ENCODE measurements at places on chromosomes 1 and 21. TPM values are rescaled to one million over a fixed set of nuclear protein-coding genes. Genes with fewer than 3 reads are reported as not detected.
A peak's percentile ranks its signal among the peaks of the same experiment; 100 is the strongest.

DNA sequence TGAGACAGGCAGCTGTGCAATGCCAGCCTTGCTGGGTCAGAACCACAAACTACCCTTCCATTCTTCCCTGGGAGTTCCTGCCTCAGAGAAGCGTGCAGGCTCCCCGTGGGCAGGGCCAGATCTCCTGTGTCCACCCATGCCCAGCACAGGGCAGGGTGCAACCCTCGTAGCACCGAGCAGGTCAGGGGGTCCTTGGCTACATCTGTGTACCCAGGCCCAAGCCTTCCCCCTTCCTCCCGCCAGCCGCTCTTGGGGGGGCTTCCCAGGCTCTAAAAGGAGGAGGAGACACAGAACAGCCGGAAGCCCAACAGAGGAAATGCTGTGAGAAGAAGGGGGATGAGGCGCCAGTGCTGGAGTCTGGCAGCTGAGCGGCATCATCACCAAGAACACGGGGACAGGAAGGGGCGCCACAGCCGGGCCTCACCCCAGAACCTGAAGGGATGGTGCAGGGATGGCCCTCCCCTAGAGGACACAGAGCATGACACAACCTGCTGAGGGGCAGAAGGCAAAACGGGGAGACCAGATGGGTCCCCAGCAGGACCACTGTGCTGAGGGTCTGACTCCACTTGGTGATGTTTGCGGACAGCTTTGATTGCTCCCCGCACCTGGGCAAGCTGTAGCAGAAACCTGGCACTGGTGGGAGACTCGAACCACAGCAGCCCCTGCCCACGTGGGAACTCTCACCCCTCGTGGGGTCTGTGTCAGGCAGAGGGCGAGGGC is 233.2 kb downstream of the NPHP4 start:
- DNase-seq: no peak

GRCh38 chr1:180123463-180123936 is 31.2 kb upstream of the QSOX1 start:
- no peak for DNase-seq

DNA sequence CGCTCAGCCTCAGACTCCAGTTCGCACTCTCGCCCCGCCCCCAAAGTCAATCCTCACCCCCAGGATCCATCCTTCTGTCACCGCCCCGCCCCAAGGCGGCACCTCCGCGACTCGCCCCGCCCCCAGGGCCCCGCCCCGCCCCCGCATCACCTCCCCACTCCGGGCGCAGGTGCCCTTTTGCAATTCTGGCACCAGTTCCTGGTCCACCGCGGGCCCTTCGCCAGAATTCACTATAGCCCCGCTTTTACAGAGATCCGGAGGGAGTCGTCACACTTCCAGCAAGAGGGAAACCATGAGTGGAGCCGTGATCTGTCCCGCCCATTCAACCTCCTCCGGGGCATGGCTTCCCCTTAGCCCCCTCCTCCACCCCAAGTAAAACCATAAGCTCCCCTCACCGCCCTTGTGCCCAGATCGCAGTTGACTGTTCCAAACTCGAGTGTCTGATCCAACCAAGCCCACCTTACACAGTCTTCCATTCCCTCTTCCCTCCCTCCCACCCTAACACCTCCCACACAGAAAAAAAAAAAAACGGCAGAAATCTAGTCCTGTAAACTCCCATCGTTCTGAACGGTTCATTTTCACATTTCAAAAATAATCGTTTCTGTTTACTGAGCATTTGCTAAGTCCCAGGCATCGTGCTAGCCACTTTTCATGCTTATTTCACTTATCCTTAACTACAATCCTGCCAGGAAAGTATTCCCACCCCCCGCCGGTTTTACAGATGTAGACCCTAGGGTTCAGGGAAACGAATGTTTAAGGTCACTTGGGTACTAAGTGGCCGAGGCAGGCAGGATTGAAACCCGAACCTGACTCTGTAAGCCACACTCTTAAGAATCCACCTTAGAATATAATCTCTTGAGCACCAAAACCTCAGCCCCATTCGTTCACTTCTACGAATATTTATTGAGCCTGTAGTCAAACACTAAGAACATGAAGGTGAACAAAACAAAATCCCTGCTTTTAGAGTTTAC is 1.3 kb upstream of the DNAJC16 start:
- DNase-seq: peak; percentile 78

DNA sequence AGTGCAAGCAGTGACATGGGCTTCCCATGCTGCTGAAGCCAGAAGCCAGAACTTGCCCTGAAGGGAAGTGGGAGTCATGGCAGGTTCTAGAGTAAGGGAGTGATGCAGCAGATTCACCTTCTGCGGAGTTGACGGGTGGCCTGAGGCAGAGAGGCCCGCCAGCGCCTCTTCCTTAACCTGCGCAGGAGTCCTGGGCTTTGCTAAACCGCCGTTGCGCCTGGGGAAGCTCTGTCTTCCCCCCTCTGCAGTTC is 67.3 kb downstream of the OBSCN start:
- DNase-seq: no peak

GRCh38 chr1:212289262-212290077 is 4.3 kb downstream of the PPP2R5A start:
- DNase-seq: no peak

DNA sequence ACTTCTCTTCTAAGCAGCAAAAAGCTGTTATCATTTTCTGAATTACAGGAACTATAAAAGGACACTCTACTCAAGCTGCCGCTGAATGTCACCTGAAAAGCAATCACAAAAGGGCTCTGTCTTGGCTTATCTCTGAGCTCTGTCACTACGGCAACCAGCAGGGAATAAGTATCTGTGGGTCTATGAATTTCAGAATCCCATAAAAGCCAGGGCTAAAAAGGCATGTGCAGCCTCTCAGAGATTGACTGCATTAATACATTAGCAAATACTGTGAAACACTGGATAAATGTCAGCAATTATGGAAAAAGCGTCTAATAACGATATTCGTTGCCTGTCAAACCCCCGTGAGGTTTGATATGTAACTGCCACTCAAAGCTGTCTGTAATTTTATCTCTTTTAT is 210.2 kb upstream of the DMRTA2 start:
- no peak for DNase-seq

DNA sequence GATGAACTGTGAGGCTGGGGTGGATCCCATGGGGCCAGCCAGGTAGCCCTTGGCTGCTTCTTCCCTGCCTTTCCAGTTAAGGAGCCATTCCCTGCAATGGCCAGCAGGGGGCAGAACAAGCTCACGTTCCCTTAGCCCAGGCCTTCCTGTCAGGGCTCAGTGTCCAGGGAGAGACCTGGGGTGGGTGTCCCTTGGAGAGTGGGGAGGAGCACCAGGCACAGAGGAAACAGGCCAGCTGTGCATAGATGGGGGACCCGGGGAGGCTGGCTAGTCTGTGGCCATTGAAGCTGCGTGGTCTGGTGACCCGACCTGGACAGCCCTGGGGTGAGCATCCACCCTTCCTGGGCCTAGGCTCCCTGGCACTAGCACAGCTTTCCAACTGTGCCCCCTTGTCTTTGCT is 13.2 kb upstream of the EPS8L3 start:
- no peak for DNase-seq

GRCh38 chr1:212313616-212314015 is 28.4 kb downstream of the PPP2R5A start:
- no peak for DNase-seq

- DNase-seq: no peak
Measured at GRCh38 chr21:24428591-24429199, 1178.6 kb downstream of the MRPL39 start.

GRCh38 chr21:29238053-29238966 is 60.4 kb upstream of the BACH1 start:
- no peak for DNase-seq

DNA sequence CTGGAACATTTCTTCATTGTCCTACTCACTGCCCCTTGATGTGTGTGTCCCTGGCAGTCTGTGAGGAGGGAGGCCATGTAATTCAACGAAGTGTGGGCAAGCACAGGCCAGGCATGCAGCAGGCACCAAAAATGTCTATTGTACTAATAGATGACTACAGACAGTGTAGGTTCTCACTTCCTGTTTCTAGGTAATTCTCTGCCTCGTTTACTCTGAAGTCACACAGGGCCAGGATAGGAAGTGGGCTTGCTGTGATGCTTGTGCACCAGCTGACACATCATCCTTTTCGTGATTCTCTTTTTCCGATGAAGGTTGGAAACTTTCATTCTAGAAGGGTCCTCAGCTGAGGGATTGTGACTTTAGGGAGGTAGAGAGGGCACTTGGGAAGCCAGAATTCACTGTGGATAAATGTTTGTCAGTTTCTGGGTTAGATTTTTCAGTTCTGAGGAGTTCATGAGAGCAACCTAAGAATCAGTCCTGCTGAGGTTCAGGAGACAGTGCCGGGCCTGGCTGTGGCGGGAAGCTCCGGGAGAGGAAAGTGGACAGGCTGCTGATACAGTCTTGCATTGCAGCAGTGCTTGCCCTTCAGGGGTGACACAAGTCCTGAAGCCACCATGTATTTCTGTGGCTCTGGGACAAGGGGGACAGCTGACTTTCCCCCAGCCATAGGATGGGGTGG is 4.3 kb upstream of the CSF1 start:
- no peak for DNase-seq

- no peak for DNase-seq
Measured at GRCh38 chr1:175678471-175678870, 64.9 kb downstream of the TNR start.

DNA sequence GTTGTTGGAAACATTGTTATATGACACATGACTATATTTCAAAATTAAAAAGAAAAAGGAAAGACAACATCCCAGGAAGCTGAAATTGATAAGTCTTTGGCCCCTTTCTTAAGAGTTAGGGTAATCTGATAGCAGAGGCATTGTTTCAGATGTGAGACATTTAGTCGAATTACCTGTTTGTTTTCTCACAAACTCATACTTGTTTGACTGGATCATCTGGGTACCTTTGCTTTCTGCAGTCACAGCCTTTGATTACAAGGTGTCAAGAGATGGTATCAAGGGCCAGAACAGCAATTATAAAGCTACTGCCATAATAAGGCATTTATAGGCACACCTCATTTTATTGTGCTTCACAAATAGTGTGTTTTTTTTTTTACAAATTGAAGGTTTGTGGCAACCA is 136.3 kb downstream of the DUSP10 start:
- DNase-seq: no peak

DNA sequence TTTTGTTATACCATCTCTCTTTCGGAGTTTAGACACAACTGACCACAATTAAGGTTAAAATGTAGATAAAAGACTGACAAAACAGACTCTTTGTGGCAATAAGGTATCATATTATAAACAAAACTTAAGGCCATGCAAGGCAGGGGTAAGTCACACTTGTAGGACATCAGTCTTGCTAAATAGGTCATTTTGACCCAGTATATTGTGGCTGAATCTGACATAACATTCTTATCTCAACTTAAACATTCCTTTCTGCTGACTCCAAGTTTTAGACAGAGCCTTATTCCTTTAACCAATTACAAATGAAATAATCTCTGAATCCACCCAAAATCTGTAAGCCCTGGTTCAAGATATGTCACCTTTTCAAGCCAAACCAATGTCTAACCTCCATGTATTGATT is 733.4 kb upstream of the B3GALT2 start:
- DNase-seq: no peak

DNA sequence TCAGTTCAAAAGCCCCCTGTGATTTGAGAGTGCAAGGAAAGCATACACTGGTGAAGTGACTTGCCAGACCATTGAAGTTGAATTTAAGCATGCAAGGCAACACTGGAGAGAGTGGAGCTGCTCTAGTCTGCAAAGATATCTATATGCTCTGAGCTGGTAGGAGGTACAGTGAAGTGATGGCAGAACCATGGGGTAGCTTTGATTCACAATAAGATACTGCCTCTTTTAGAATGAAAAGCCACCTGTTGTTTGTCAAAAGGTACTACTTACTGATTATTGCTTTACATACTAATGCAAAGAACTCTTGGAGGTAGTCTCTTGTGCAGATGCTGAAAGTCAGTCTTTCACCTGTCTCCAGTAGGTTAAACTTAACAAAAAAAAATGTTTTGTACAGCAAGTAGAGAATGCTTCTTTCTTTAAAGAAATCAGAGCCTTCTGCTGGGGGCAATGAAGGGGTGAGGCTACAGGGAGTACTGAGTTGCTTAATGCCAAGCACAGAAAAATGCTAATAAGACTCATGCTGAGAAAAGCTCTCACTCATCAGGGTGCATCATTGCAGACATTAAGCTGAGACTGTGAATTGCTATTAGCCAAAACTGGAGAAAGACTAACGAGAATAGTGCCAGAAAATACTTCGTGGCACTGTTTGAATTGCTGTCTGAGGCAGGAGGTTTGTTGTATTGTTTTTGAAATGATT is 1150.5 kb upstream of the TMPRSS15 start:
- DNase-seq: no peak

- DNase-seq: no peak
Measured at GRCh38 chr1:20712215-20712577, 5.6 kb downstream of the KIF17 start.

DNA sequence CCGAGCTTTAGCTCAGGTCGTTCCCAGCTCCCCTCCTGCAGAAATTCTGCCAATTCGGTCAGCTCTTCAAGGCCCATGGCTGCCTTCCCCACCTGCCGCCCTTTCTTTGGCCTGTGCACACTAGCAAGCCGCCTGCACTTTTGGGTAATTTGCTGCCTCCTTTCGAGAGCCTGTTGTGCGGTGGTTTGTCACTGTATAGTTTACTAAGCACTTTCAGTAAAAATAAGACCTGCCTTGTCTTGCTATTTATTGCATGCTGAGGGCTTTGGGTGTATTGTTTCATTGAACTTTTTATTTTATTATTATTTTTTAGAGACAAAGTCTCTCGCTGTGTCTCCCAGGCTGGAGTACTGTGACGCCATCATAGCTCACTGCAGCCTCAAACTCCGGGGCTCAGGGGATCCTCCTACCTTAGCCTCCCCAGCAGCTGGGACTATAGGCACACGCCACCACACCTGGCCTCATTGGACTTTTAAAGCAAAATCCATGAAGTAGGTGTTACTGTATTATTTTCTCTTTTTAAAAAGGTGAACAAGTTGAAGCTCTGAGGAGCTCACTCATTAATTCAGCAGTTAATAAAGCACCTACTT is 1.1 kb upstream of the FABP3 start:
- no peak for DNase-seq

GRCh38 chr21:42754270-42754933 is 101.0 kb downstream of the PDE9A start:
- DNase-seq: no peak

DNA sequence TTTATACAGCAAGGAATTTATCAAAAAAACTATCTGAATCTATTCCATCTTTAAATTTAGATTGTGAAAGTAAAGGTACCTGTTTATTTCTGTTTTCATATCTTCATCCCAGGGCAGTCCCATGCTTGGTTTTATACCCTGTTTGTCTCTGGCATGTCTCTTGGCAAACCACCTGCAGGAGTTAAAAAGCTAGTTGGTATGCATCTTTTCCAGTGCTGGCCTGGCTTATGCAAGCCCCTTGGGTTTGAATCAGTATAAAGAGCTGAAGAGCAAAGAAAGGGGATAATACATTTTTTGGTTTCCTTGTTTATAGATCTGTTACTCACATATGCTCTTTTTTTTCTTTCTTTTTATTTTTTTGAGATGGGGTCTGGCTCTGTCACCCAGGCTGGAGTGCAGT is 37.8 kb downstream of the LRRC8C start:
- no peak for DNase-seq

THEM5 gene
- not detected for total RNA-seq

RNF19B gene
- 25.8 TPM for total RNA-seq

IL22RA1 gene
- total RNA-seq: not detected

Data from epithelial cell of proximal tubule (primary cell).